ENCODE measurements at places on chromosomes 3 and 15.
A peak's percentile ranks its signal among the peaks of the same experiment; 100 is the strongest.

DNA sequence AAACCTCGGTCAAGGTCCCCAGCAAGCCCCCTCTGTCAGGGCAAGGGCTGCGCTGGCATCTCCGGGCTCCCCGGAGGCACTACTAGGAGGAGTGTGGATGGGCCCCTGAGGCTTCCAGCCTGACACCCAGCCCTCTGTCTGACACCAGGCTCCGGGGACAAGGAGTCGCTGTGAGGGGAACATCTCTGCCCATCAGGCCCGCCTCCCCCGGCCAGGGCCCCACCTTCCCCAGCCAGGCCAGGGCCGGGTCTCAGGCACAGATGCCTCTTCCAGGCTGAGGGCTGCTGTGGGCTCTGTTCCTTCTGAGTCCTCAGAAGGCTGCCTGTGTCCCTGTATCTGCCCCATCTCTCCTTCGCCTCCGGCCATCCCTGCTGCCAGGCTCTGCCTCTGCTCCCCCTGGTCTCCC, 15.8 kb downstream of the CSPG4 start:
- DNase-seq, result no peak

GRCh38 chr3:108806316-108806715, 16.3 kb upstream of the TRAT1 start:
- no peak for DNase-seq

GRCh38 chr15:31815411-31816155, 214.7 kb upstream of the CHRNA7 start:
- DNase-seq, result no peak

GRCh38 chr3:54374214-54374852, 252.0 kb downstream of the CACNA2D3 start:
- DNase-seq, result no peak

GRCh38 chr3:106018929-106019550, 150.2 kb upstream of the CBLB start:
- no peak for DNase-seq

GRCh38 chr3:126961191-126961790, 21.6 kb upstream of the PLXNA1 start:
- DNase-seq, result no peak

- no peak for DNase-seq
These were observed 69.9 kb downstream of the PTPRG start for GRCh38 chr3:61631108-61631769.

GRCh38 chr15:28098766-28099554, at the start of gene OCA2:
Gene OCA2 (minus strand): TSS chr15:28099315. CDS start chr15:28081874, 17,441 bp downstream.
- DNase-seq, result peak; percentile 45

- DNase-seq, result no peak
These were observed 40.1 kb downstream of the REC114 start for GRCh38 chr15:73483053-73483452.

DNA sequence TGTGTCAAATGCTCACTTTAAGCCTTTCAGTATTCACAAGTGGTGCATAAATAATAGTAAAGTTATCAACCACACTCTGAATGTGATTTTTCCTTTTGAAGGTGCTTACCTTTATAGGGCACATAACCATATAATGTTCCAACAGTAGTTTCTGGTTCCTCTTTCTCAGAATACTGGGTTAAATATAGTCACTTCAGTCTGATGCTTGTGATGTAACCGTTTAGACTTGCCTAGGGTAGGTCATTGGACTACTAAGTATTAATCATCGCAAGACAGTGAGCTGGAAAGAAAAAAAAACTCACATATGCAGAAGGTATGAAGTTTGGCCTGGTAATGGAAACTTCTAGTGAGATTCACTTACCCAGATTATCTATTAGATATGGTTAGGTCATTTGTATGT, 1.9 kb downstream of the KBTBD8 start:
- DNase-seq, result no peak

DNA sequence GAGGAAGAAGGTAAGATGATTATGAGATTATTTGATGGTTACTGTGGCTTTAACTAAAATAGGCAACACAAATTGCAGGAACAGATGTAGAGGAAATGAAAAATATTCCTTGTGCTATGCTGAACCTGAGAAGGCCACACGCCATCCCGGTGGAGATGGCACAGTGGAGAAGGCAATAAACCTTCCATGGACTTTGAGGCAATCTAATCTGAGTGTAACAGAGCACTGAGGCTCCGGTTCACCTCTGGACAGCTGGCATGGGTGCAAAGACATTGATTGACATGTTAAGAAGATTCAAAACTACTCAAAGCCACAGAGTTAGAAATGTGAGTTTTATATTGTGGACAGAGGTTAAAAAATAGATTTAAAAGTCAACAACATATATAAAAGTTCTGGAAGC, 535.7 kb downstream of the AGBL1 start:
- DNase-seq, result no peak

DNA sequence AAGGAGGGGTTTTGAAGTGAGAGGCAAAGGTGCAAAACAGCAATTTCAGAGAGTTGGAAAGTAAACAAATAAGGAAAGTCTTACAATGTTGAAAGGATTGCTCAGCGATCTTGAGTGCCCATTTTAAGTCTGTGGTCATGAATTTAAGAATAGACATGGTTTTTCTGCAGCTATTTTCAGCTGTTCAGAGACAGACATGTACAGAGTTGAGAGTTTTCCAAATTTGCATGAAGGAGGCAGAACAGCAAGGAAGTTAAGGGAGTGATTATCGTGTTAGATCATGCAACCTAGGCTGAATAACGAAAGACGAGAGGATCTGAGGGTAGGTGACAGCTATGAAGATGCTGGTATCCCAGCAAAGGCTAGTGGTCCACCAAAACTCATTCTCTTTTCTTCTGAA, 37.2 kb downstream of the DET1 start:
- no peak for DNase-seq

DNA sequence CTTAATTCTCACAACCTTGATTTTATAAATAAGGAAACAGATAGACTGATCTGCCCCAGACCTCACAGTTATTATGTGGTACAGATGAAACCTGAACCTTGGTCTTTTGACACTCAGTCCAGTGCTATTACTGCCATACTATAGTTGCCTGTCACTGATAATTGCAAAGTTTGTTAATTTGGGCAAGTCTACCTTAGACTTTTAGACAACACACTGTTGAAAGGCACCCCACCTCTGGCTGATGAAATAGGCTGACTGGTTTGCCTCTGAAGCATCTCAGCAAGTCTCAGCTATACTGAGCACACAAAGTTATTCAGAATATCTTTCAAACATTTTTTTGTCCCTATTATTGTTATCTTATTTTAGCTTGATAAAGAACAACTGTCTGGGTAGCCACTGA, 53.1 kb upstream of the MAP4 start:
- no peak for DNase-seq

DNA sequence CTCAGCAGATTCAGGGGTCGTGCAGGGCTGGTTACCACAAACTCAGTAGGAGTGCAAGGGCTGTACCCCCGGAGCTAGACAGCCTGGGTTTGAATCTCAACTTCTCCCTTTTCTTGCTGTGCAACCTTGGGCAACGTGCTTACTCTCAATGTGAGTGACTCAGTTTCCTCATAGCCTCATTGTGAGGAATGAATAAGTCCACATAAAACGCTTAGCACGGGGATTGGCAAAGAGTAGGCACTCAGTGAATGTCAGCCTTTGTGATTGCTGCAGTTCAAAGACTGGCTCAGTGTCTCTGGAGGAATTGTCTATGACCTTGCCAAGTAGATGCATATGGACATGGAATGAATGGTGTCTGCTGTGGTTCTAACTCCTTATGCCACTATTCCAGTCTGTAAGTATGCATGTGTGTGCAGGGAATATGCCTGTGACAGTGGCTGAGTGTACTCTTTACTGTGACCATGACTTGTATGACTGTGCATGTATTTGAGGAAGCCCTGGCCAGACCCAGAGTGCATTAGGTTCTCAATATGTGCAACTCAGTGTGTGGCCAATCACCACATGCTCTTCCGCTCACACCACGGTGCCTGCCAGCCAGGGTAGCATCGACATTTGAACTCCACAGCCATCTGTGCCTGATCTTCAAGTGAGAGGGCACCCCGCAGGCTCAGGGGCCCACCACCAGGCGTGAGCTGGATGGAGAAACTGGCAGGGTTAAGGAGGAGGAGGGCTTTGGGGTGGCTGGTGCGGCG, 900 bp upstream of the HYAL3 start:
- no peak for DNase-seq

GRCh38 chr3:145557405-145557804, 603.6 kb downstream of the PLOD2 start:
- no peak for DNase-seq

- DNase-seq, result no peak
These were observed at the start of gene ANXA2 for GRCh38 chr15:60397772-60398445. Gene ANXA2 (minus strand): TSS chr15:60397986. CDS start chr15:60386075, 11,911 bp downstream.

GRCh38 chr3:173395073-173395411, 2.5 kb upstream of the NLGN1 start:
- no peak for DNase-seq

DNA sequence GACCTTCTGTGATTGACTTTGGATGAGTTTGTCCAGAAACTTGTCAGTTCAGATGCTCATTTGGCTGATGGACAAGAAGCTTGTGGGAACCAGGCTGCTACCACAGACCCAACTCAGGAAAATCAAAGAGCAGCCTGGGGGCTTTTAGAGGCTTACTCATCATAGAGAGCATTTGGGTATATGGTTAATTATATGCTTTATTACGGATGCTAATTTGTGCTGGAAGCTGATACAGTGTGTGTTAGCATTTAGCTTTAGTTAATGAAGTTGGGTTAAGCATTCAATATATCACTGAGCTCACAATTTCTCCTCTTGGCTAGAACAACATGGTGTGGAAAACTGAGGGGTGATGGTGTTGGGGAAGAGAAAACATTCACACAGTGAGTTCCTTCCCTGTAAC, 664.2 kb upstream of the CFAP20DC start:
- no peak for DNase-seq

DNA sequence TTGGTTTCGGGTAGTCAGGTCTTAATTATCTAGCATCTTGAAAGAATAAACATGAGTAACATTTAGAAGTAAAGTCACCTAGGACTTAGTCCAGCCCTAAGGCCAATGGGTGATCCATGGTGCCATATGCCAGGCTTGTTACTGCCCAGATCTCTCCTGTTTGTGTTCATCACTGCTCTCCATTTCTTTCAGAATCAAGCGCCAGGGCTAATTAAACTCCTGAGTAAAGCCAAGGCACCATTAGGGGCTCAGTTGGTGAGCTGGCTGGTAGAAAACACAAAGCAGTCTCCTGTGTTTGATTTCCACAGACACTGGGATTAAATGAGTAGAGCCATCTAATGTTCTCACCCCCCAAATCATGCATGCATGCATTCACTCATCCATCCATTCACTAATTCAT, 11.3 kb downstream of the CYP19A1 start:
- DNase-seq, result no peak

DNA sequence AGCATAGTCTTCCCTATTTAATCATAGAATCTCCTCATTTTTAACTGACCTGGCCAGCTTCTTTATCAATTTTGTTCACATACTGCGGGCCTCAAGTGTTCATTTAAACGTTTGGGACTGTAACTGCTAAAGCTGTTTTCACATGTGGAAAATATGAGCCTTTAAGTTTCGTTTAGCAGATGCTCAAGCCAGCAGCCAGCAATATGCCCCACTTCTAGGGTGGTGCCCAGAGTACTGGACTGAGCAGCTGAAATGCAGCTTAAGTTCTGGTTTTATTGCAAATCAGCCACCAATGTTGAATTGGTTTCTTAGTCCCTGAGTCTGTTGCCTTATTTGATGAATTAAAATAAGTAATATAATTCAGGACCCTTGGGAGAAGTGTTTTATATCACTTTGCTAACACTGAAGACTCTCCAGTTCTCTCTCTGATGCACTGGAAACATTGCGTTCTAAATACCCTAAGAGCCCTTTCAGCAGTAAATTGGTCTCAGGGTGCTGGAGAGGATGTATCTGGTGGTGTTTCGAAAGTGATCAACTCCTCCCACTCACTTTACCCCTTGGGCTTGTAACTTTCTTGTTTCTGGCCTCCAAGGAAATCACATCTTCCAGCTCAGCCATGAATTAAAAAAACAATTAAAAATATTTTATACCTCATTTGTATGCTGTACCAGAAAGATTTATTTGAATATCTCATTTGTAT, 61.7 kb downstream of the B3GALNT1 start:
- no peak for DNase-seq

DNA sequence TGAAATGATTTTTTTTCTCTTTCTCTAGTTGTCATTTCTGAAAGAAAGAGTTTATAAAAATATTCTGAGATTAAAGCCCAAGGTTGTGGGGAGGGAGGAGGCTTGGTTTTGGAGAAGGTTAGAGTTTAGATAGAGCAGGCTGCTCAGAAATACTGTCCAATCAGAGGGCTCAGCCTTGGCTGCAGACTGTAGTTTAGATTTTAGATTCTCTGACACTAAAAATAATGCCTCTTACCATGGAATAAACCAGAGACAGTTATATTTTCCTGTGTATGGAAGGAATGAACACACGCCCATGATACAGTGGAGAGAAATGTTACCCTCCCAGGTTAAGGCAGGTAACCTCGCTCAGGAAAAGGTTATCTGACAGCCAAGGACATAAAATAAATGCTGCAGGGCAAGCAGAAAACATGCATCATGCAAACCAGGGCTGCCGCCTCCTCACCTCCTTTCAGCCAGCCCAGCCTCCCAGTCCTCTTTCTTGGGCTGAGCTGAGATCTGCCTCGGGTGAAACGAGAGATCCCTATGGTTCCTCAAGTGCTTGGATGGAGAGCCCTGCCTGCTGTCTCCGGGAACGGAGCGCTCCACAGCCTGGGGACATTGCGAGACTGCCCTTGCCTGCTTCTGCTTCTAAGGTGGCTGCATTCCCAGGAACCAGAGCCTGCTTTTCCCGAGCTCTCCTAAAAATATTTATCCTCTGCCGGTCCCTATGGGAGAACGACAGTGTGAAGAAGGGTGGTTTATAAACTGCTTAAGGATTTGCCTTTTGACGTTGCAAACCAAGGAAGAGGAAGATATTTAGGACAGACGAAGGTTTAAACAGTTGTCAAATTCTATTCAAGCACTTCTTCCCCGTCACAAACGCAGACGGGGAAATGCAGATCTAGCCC, 848 bp downstream of the NCEH1 start:
- DNase-seq, result no peak

GRCh38 chr3:167876620-167877281, 141.2 kb downstream of the SERPINI1 start:
- DNase-seq, result no peak

DNA sequence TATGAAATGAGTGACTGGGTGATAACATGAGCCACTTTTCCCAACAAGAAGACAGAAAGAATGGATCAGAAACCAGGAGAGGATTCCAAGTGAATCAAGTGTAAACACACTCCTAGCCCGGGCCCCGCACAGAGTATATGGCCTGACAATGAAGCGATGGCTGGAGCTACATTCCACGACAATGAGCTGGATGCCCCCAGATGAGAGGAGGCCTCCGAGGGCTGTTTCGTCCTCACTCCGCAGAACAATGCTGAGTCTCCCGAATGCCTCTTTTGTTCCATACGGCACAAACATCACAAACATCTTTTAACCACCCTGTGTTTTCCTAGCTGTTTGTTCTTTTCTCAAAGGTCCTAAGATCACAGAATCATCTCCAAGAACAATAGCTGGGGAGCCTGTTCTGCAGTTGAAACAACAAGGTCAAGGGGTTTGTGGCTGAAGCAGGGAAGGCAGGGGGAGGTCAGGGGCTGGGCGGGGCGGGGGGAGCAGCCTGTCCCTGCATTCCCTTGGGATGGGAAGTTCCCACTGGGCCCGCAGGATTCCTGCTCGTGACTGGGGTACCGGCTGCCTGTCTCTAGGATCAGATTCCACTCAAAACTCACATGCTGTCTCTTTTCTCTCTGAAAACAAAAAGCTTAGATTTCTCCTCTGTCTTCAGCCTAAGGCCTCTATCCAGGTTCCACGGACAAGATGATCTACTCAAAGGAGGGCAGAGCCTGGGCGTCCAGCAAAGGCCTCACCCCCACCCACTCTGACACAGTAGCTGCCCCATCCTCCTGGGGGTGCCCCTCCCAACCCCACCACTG, 151.3 kb downstream of the XXYLT1 start:
- no peak for DNase-seq
